HepG2 (cell line): ENCODE measurements at places on chromosomes 1 and 21. TPM values are rescaled to one million over a fixed set of nuclear protein-coding genes. Genes with fewer than 3 reads are reported as not detected.

DNA sequence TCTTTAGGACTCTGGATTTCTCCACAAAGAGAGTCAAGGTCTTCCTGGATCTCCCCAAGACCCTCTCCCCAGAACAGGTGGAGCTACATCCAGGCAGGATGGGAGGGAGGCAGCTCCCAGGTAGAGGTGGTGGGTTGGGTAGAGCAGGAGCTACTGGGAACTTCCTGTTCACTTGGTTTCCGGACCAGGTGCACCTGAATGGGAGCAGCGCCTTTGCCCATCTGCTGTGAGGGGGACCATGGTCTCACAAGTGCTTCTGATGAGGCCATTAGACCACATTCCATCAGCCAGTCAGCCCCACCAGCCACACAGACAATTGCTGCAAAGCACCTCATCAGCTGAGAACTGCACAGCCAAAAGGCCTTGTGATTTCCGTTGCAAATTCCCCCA, 188.8 kb downstream of the MATN1 start:
- DNase-seq = no peak

GRCh38 chr1:216005916-216006315, 417.3 kb downstream of the USH2A start:
- DNase-seq = no peak

GRCh38 chr1:247500865-247501264, 35.4 kb downstream of the OR2C3 start:
- DNase-seq = no peak

DNA sequence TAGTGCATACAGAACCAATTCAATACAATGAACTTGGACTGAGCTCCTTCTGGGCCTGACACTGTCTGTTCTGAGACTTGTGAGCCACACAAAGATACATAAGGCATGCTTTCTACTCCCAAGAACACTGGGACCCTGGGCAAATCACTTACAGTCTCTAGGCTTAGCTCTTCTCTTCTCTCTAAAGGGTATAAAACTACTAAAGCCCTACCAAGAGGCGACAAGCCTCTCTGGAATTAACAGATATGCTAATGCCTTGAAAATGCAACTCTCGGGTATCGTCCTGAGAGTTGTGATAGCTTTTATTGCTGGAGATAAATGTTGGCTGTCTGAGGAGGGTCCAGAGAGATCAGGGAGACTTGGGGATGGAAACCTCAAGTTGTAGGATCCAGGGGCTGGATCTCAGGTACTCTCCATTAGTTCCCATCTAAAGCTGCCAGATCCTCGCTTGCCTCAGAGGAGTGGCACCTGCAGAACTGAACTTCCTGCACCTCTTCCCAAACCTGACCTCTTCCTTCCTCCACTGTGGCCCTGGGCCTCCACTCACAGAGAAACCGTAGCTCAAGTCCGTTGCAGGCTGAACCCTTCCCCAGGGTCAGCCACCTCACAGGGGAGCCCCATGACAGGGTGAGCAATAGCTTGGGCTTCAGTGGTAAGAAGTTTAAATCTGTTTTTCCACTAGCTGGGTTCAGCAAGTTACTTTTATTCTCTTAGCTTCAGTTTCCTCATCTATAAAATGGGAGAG, 11.5 kb upstream of the CFAP45 start:
- no peak for DNase-seq

DNA sequence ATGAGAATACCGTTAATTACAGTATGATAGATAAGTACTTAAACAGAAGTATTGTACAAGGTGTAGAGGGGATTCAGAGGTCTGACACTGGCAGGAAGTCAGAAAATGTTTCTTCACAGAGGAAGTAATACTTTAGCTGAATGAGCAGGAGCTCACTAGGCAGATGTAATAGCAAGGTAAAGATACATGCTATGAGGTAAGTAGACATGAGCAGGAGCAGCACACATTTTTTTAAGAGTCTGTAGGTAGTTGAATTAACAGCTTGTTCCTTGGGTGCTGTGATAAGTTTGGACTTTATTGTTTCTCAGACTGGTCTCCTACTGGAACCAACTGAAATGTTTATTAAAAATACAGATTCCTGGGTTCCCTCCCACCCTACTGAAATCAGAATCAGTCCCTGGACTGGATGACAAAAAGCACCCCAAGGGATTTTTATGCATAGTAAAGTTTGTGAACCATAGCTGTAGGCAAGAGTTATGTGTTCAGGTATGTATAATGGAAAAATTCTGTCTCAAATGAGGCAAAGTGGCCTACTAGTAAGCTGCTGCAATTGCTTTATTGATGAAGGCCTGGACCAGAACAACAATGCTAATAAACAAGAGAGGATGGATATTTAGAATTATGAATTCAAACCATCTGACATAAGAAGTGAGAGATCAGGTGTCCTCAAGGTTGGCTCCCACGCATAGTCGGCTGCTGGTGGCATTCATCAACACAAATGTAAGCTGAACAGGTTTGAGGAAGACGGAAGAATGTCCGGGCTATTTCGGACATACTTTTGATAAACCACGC, 902 bp downstream of the AP4B1 start:
- no peak for DNase-seq

GRCh38 chr1:65255035-65255655, 54.2 kb upstream of the DNAJC6 start:
- no peak for DNase-seq

DNA sequence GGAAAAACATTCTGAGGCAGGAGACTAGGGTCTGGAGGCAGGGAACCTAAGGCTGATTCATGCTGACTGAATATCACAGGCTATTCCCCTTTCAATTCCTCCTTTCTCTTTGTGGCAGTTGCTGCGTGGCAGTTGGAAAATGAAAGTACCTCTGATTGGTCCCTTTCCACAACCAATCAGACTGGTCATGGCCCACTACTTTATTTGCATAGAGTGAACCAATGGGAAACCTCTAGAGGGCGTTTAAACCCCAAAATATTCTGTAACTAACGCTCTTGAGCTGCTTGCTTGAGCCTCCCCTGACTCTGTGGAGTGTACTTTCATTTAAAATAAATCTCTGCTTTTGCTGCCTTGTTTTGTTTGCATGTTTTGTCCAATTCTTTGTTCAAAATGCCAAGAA, 27.7 kb upstream of the VN1R5 start:
- DNase-seq = no peak

GRCh38 chr1:101509370-101509769, 272.6 kb downstream of the S1PR1 start:
- no peak for DNase-seq

- DNase-seq = peak; percentile 45
These were observed 1.4 kb downstream of the PMF1 start for GRCh38 chr1:156214024-156214748.

GRCh38 chr1:12249181-12249580, 19.4 kb downstream of the VPS13D start:
- no peak for DNase-seq

DNA sequence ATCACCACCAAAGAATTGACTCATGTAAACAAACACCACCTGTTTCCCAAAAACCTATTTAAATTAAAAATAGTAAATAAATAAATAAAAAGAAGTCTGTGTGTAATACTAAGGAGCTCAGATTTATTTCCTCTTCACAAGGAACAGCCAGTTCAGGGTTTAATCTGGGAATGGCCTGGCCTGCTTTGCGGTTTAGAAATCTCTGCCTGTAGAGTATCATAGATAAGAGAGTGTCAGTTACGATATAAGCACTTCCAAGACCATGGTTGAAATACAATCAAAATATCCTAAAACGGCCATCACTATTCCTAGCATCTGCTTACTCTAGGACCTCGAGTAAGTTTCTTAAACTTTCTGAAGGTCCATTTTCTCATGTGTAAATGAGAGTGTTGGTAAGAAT, 274.4 kb downstream of the PLPP3 start:
- no peak for DNase-seq

DNA sequence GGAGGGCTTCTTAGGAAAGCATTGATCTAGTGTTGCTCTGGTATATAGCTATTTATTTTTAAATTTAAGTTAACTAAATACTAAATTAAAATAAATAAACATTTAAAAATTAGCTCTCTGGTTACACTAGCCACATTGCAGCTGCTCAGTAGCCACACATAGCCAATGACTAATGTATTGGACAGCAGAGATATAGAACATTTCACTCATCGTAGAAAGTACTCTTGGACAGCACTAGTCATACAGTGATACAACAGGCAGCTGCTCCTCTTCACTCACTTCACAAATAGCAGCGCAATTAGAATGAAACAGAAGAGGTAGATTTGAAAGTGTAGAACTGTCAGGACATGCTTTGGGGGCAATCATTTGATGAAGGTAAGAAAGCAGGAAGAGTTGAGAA, 245.4 kb downstream of the PBX1 start:
- no peak for DNase-seq

- no peak for DNase-seq
These were observed 6.2 kb downstream of the NPHP4 start for GRCh38 chr1:5986018-5986417.

GRCh38 chr1:56710646-56711045, 65.5 kb downstream of the PRKAA2 start:
- no peak for DNase-seq

GRCh38 chr21:39121600-39122355, 61.5 kb downstream of the PSMG1 start:
- DNase-seq = no peak

- DNase-seq = no peak
These were observed 97.6 kb downstream of the PIK3R3 start for GRCh38 chr1:46034601-46035516.

- DNase-seq = peak; percentile 97
These were observed 2.9 kb upstream of the ARID1A start for GRCh38 chr1:26692793-26693490.

GRCh38 chr1:111920221-111921024, 69.0 kb downstream of the KCND3 start:
- DNase-seq = no peak

DNA sequence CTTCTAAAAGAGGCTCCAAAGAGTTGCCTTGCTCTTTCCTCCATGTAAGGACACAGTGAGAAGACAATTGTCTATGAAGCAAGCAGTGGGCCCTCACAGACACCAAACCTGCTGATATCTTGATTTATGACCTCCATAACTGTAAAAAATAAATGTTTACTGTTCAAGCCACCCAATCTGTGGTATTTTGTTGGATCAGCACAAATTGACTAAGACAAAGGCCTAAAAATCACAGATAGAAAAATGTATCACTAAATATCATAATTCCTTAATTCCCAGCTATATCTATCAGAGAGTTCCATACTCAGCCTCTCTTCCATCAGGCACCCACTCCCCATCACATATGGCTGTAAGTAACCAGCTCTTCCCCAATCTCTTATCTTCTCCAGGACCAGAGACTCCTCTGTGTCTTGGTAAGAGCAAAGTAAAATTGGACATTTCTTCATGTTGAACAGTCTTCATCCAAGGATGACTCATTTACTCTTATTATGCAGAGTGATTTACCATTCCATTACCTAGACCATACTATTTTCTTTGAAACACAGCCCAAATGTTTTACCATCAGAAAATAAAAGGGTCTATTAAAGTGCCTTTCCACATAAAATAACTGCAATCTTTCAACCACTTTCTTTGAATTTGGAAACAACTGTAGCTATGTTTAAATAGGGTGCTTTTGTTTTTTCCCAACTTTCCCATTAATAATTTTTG, 503.6 kb downstream of the MRPL39 start:
- no peak for DNase-seq

- no peak for DNase-seq
These were observed 62.8 kb downstream of the SLX9 start for GRCh38 chr21:45002381-45003204.

DNA sequence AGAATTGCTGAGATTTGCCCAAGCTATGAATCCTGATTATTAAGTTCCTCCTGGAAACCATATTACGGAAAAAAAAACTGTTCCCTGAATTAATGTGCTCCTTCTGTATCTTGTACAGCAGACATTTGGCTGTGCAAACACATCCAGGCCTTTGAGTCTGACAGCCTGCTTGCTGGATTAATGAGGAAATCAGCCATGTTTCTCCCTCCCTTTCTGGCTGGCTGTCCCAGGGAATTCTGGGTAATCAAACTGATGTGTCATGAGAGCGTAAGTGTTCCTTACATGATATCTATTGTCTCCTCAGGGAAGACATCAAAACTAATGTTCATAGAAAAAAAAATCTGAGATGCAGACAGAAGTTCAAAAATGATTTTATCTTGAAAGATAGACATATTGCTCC, 18.8 kb downstream of the PGBD5 start:
- no peak for DNase-seq

- DNase-seq = no peak
These were observed 7.1 kb upstream of the CHI3L2 start for GRCh38 chr1:111220302-111220890.

DNA sequence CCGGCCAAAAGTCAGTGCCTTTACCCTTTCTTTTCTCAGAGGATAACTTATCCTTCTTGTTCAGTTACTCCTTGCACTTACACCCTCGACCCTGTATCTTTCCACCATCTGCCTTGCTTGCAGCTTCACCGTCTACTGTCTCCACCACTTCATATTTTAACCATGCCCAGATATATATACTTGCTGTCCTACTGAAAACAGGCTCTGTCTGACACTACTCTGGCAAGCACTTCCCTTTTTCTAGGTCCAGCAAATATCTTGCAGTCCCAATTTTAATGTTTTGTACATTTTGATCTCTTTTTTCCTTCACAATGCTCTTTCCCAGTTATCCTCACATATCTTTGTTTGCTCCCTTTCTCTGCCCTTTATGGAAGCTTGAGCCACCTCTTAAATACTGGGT, 308.6 kb downstream of the TPR start:
- DNase-seq = no peak

GRCh38 chr21:46326110-46326703, 2.3 kb downstream of the PCNT start:
- peak; percentile 32 for DNase-seq

- no peak for DNase-seq
These were observed 10.0 kb upstream of the RYR2 start for GRCh38 chr1:237032029-237032428.

DNA sequence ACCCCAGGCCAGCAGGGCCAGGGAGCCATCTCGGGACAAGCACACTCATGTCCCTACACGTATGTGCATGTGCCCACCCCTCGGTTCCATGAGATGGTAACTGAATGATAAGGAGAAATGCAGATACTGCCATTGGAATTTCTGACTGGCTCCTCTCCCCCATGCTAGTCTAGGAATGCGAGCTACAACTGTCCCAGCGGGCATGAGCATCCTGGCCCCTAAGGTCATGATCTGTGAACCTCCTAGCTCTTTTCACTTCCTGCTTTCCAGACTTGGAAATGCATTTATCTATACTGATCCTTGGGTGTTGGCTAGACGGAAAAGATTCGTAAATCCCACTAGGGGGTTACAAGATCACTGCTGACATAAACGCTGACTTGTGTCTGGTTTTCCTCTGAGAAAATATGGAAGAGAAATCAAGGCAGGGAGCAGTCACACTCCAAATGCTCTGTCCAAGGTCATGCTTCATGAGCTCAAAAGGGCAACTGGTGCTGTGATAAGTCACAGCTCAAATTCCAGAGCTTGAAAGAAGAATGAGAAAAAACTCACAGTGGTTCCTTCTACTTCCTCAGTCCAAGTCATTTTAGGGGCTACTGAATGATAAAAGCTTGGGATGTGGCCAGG, 49.8 kb downstream of the SLC45A1 start:
- no peak for DNase-seq

LAMC2 gene
- not detected in 2 replicates for total RNA-seq

SLAMF8 gene
- not detected in 2 replicates for total RNA-seq

NPPA gene
- total RNA-seq = not detected in 2 replicates

JAM2 gene
- total RNA-seq = not detected in 2 replicates

HCRTR1 gene
- not detected in 2 replicates for total RNA-seq

TCP10L gene
- total RNA-seq = 2.4 and 2.8 TPM in 2 replicates

LCE2C gene
- total RNA-seq = not detected in 2 replicates

FHL3 gene
- total RNA-seq = 2.8 TPM in 2 replicates
